ENCODE measurements at places on chromosomes 5 and 9.

GRCh38 chr5:173613433-173614159 is 2.9 kb downstream of the BOD1 start:
- no peak for DNase-seq

DNA sequence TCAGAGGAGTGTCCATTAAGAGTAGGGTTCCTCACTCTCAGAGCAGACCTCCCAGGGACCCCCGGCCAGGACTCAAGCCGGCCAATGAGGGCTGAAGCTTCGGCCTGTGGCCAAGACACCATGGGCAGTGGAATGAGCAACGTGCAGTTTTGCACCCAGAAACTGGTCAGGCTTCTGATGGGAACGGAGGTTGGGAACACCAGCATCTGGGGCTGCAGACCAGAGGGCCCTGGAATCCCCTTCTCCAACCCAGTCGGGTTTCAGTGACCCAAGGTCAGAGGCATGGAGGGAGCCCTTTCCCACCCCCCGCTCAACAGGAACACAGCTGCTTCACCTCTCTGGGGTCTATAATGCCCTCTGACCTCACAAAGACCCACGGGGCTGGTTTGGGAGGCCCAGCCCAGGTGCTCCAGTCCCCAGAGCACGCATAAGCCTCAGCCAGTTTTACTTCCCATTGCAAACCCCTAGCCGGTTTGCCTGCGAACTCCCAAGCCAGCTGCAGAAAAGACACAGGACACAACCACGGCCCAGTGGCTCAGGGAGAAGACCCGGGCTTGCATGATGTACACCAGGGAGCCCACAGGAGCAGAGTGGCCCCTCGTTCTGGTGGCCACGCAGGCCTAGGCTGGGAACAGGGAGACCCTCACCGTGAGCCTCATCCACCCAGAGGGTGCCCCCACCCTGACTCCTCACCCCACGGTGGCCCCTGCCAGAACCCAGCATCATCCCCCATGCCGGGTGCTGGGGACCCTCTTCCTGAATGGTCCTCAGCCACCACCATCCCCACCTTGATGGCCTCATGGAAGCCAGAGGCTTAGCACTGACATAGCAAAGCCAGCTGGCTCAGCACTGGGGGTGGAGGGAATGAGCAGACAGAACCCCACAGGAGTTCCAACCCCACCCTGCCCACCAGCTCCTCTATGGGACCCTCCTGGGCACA is 30.6 kb downstream of the VAV2 start:
- DNase-seq = no peak

DNA sequence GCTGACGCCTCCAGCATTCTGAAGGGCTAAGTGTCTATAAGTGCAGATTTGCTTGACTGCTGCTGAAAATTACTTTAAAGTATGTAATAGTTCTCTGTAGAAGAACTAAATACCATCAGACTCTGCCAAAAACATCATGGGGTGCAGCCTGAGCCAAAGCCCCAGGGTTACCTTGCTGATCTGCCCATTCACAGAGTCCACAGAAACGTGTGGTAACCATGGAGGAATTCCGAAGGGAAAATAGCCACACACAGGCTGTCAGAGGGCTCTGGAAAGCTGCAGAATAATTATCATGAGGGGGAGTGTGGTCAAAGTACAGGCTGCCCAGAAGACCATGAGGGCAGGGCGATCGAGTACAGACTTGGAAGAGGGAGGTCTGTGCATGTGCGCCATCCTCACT is 36.4 kb downstream of the RETREG1 start:
- DNase-seq = no peak

- no peak for DNase-seq
Observed at GRCh38 chr9:127505396-127506116, 54.2 kb downstream of the LRSAM1 start.

DNA sequence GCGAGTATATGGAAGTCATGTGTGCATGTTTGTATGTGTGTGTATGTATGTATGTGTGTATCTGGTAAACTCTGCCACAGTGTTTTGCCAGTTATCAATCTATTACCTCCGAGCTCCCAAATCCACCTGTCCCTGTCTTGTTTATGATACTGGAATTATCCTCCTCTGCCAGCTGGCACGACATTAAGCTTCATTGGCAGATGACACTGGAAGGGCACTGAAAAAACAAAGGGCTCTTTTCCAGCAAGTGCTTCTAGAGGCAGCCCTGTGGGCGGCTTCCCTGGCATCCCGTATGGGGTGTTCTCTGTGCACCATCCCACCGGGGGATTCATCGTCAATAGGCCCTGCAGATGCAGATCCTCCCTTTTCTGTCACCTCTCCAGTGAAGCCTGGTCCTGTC is 221.5 kb downstream of the MSX2 start:
- peak; percentile 14 for DNase-seq

GRCh38 chr5:106392766-106393165 is 1278.0 kb downstream of the EFNA5 start:
- no peak for DNase-seq

- DNase-seq = no peak
Observed at GRCh38 chr5:172278356-172278755, 5.2 kb downstream of the UBTD2 start.

GRCh38 chr5:74648835-74649293 is 8.3 kb upstream of the ENC1 start:
- DNase-seq = peak; percentile 86

DNA sequence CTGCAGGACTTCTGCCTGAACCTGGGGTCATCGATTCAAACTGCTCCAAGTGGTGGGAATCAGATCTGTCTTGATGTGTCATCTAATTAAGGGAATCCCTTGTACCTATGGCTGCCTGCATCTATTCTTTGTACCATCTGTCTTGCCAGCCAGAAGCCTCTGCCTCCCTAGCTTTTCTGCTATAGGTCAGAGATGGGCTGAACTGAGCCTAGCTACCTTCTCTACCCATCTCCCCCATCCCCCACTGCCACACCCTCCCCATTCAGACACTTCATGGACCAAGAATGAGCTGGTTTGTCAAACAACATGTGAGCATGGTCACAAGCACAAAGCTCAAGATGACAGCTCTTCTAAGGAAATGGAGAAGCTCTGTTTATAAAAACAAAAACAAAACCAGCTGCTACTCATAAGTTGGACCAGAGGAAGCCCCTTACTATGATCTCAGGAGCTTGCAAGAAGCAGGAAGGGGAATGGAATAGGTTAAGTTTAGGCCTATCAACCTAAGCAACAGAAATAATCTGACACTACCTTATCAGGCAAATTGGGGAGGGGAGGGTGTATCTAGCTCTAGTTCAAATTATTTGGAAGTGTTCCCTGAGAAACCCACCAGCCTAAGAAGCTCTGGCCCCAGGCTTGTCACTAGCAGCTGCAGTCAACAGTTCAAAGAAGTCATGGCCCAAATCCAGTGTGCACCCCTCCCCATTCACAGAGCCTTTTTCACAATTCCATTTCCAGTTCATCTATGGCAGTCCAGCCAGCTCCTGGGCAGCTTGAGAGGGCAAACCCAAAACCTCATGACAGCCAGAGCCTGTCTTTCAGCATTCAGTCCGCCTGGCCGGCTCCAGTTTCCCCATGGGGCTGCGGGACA is 29.9 kb downstream of the SKP1 start:
- peak; percentile 28 for DNase-seq

- DNase-seq = peak; percentile 68
Observed at GRCh38 chr5:143066556-143067281, 296.5 kb downstream of the ARHGAP26 start.

DNA sequence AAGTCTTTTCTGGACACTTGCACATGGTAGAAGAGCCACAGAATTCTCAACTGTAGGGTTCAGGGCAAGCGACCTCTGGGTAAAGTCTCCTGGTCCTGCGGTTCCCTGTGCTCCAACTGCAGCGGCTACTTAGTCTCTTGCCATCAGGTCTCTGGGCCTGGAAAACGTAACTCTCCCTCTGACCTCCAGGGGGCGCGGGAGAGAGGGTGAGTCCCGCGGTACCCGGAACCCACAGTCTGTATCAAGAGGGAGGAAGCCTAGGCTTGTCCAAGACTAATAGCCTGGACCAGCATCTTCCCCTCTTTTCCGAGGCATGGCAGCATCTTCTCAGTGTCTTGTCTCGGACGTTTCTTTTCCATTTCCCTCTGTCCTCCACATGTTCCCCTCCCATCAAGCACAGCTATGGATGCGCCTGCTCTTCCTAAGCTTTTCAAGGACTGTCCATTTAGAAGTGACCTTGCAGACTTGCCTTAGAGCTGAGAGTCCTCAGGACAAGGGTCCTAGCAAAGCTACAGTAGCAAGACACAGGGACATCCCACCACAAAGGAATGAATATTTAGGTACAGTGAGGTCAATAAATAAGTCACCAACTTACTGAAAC is 59.3 kb downstream of the FSTL4 start:
- peak; percentile 64 for DNase-seq

DNA sequence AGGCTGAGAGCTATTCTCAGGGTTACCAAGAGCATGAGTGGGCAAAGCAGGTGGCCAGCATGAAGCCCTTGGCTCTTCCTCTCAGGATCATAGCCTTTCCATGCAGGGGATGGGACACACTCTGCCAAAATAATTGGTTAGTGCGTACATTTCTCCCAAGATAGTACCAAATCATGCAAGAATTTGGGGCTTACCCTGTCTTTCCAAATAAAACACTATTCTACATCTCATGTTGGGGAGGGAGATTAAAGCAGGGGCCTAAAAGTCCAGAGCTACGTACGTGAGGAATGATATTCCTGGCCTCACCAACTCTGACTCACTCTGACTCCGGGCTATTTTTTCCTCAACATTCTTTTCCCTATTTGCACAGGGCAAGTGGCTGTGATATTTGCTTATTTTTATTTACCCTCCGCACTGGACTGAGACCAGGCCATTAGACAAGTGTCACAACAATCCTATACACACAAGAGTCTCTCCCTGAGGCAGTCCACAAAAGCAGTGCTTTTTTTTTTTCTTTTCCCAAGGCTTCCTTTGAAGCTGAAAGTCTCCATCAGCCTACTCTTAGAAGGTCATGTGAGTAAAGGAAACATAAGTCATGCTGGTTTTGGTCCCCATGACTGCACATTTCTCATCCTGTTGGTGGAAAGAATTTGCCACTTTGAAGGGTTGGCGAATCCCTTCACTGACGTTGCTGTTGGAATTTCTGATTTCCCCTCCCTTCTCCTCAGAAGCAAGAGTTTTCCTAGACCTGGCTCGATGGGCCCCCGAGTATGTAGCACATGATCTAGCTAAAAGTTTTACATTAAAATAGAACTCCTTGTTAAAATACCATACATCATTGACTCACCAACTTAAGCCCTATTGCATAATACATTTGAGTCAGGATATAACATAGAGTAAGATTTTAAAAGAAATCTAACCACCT is 40.0 kb downstream of the TMEM252 start:
- peak; percentile 35 for DNase-seq

GRCh38 chr9:105399117-105399516 is 48.7 kb upstream of the FSD1L start:
- DNase-seq = no peak

DNA sequence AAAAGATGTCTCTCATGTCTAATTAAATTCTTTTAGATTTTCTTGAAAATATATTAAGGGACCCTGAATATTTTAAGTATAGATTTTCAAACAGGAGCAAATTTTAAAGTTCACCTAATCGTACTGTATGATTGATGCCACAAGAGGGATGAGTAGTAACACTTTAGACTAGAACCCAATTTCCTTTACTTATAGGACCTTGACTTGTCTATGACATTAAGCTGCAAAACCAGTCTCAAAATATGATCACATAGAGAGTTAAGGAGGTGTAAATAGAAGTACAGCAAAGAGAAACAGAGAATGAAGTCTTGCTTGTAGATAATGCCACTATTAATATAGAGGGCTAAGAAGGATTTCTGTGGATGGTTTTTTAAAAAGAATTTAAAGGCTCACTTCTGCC is 312.9 kb upstream of the PRR16 start:
- no peak for DNase-seq

- peak; percentile 9 for DNase-seq
Observed at GRCh38 chr5:60161340-60161934, 267.9 kb upstream of the PDE4D start.

GRCh38 chr9:115305543-115305942 is 187.6 kb upstream of the TNC start:
- DNase-seq = no peak

DNA sequence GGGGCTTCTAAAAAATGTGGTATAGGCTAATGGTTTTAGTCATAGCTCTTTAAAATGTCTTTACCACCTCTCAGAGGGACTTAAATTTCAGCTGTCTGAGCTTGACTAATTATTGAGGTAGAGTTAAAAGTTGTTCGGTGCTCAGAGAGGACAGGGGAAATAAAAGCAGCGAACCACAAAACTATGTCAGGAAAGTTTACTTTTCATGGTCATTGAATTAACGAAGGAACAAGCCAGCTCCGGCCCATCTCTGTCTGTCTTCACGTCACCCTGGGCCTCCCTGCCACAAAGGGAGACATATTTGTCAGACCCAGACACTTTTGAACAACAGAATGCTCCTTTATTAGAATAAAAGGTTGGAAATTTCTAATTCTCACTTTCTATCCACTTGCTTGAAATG is 98.8 kb upstream of the EFNA5 start:
- no peak for DNase-seq

GRCh38 chr9:99573085-99573484 is 248.6 kb upstream of the NR4A3 start:
- peak; percentile 10 for DNase-seq

DNA sequence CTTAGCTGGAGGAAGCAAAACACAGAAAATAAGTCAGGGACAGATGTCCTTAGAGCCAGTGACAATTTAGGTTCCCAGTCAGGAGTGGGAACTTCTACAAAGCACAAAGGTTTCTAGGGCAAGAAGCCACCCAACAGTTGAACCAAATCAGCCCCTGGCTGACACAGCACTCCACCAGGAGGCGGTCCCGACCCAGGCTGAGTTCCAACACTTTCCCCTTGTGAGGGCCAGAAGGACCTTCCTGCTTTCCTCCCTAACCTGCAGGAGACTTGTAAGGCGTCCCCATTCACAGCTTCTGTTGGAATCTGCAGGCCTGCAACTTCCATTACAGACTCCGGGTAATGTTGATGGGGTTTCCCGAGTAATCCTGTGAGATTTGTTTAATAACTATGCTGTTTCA is 416.4 kb upstream of the IRX1 start:
- DNase-seq = no peak

DNA sequence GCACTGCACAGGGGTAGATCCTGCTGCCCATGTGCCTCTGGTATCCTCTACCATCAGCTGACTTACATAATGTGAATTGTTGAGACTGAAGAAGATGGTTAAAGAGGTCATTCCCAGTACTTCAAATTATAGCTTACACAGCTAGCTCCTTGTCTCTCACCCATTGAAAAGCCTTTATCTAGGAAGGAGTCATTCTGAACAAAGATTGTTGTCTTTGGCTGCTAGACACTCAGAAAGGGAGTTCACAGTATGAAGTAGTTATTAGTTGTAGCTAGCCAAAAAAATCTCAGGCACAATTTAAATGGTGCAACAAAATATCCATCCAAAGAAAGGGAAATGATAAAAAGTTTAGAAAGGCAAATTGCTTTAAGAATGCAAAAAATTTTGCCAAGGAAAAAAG is 102.0 kb upstream of the NREP start:
- DNase-seq = peak; percentile 30

DNA sequence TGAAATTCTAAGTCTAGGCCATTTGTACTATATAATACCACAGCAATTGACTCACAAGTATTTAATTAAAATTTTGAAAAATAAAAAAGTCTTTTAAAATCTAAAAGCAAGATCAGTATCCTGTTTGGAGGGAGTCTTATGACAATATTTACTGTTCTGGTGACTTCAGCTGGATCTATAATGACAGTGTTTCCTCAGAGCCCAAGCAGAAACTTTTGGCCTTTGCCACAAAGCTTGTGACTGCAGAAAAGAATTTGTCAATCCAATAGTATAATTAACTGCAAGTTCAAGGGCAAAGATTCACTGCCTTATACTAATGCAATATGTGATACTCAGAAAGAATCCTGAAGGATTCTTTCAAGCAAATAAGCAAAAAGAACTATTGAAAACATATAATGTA is 49.6 kb upstream of the RAPGEF6 start:
- DNase-seq = no peak
